ENCODE measurements at places on chromosomes 2 and 18.

- no peak for DNase-seq
Measured at GRCh38 chr2:45212953-45213635, 203.8 kb upstream of the SIX2 start.

- DNase-seq = no peak
Measured at GRCh38 chr2:170354388-170354787, 176.4 kb downstream of the MYO3B start.

DNA sequence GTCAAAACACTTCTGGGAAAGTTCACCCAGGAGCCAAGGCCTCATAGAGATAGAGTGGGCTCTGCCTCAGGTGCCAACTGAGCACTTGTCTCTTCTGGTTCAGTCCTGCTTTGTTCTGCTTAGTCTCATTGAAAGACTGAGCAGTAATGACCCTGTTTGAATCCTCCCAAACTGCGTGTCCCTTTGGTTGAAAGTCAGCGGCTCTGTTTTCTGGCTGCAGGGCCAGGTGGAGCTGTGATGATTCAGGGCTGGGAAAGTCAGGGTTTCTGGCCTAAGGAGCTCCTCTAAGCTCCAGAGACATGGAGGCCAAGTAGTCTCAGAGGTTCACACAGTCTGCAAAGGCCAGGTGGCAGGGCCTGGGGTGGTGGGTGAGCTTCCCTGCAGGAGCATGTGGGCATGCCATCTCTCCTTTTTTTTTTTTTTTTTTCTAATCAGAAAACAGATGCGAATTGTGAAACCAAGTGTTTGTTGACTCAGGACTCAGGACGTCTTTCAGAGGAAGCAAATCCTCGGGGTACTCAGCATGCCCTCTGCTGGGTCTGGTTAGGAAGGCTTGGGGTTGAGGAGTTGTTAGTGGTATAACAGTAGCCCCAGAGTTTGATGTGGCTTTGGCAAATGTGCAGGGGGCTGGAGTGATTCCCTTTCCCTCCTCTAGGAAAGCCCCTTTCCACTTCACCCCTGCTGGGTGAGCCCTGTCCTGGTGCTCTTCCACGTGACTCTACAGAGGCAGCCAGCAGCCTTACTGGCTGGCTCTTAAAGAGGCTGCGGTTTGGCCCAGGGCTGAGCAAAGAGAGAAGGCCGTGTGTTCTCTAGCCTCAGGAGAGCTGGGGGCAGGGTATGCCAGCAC lies 38.3 kb downstream of the TMEM17 start:
- DNase-seq = no peak

GRCh38 chr2:59177748-59178147 lies 936.6 kb upstream of the FANCL start:
- no peak for DNase-seq

DNA sequence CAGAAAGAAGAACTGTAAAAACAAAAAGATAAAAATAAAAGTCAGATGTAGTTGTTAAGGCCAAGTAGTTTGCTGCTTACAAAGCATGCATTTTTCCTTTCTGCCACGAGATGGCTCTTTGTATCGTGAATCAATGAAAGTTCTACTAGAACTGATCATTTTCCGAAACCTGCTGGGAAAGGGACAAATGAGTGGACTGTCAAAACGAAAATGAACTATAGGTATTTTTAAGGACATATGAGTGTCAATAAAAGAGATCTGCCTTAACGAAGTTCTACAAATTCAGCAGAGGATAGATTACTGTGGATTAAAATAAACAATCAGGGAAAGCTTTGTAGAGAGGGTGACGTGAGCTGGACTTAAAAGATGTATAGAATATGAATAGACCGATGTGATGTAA lies 15.0 kb upstream of the ELOA2 start:
- DNase-seq = no peak

- DNase-seq = no peak
Measured at GRCh38 chr18:8373486-8373885, 235.8 kb upstream of the RAB12 start.

DNA sequence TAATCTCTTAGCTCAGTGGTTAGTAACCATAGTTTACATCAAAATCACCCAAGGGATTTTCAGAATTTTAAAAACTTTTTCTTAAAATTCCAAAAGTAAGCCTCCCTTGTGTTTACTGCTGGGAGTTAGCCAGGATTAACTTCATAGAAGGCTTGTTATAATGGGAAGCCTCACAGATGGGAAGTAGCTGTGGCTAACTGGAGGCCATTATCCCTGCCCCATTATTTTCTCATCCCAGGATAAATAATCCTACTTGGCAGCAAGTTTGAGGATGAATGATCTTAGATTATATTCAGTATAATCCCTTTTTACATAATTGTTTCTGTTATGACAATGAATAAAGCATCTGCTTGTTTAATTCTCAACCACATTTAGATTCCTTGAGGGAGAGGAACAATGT lies 25.5 kb downstream of the PLEK start:
- DNase-seq = no peak

DNA sequence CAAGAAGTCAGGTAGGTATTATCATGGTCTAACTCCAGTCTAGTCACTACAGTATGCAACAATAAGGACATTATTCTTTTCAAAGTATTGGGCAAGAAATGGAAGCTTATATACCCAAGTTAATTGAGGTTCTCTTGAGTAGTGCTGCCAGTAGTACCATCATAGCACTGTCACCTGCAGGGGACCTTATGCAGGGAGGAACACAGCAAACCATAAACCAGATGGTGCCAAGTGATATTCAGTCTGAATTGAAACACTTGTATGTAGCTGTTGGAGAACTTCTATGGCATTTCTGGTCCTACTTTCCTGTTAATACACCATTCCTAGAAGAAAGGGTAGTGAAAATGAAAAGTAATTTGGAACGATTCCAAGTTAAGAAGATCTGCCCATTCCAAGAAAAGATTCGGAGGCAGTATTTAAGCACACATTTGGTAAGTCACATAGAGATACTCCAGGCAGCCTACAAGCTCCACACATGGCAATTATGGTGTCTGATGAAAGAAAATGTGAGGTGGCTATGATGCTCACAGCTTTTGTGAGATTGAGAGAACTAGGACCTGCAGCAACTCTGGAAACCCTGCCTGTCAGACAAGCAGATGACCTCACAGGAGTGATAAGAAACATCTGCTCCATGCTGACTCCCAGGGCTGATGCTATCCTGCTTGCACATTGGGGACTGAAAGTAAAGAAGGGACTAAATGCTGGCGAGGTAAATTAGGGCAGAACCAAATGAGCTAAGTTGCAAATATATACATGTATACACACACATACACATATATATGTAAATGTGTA lies 174.7 kb downstream of the MC4R start:
- no peak for DNase-seq

DNA sequence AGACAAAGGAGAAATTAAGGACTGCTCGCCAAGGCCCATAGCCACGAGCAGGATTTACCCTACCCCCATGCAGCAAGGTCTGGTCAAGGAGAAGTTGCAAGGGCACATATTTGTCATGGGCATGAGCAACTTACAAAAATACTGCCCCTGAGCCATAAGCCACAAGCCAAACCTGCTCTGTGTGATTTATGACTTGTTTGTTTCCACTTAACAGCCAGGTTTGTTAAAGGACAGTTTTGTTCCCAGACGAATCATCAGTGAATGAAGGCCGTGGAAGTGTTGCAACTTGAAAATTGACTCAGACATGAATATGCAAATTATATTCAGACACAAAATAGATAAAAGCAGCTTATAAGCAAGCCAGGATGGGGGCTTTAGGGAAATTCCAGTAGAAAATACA lies 31.3 kb upstream of the EVA1A start:
- DNase-seq = no peak

DNA sequence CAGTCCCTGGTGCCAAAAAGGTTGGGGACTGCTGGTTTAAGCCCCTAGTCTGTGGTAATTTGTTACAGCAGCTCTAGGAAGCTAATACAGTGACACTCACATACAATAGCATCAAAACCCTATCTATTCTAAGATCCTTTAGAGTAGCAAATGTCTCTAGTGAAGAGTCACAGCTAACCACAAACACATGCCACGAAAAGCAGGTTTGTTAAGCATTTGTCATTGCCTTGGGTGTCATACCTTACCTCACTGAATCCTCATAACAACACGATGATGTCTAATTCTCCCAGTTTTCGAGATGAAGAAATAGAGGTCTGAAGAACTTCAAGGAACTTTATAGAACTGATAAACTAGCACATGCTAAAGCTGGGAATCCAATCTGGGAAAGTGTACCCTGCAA lies 29.6 kb upstream of the RNF152 start:
- DNase-seq = no peak

DNA sequence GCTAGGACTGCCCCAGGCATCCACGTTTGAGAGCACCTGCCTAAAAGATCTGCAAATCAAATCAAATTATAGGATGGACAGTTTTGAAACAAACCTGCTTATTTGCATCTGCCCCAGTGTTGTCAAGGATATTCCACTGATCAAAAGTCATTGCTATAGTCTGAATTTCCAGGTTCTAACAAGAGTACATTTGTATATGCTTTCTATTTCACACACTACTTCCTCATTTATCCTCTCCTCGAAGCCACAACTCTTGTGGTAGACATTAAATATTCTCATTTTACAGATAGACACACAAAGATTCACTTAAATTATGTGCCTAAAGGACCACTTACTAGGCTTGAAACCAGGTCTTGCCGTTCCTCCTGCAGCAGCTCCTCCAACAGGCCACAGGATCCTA lies 11.9 kb upstream of the TET3 start:
- DNase-seq = no peak

Data from stimulated activated CD8-positive, alpha-beta memory T cell treated with anti-CD3 and anti-CD28 coated beads, Interleukin-15, amount 100 ng/mL, for 1 hour (primary cell).